ENCODE measurements at places on chromosomes 5 and 9. TPM values are rescaled to one million over a fixed set of nuclear protein-coding genes. Genes with fewer than 3 reads are reported as not detected.
A peak's percentile ranks its signal among the peaks of the same experiment; 100 is the strongest.

Gene ASPN
- not detected for total RNA-seq

Gene LARP1
- total RNA-seq, result 67.6 TPM

Gene TAF7
- total RNA-seq, result 67.6 TPM

Gene CATSPER3
- 0.11 TPM for total RNA-seq

Gene CAMK4
- total RNA-seq, result 0.52 TPM

Gene PCDHB12
- 3.6 TPM for total RNA-seq

Gene PHF24
- total RNA-seq, result not detected

Gene F12
- 3.6 TPM for total RNA-seq

Gene FBXL7
- 6.2 TPM for total RNA-seq

DNA sequence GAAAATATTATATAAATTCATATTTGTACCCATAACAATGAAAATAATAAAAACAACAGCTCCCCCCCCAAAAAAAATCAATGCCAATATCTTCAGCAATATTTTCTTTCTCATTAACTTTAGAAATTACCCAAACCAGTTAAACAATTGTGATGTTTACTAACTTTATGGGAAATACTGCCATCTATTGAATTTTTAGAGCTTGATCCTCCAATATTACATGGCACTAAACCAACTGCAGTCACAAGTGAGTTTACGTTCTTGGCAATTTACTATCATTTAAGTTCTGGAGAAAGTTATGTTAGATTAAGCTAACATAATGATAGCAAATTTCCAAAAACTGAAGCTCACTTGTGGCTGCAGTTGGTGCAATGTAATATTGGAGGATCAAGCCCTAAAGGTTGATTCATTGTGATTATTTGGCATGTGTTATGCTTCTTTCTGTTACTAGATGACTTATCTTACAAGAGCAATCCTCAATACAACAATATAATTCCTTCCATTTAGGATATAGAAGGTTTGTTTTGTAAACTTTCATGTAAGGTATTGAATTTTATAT, 379.5 kb downstream of the CDH18 start:
- DNase-seq, result no peak

DNA sequence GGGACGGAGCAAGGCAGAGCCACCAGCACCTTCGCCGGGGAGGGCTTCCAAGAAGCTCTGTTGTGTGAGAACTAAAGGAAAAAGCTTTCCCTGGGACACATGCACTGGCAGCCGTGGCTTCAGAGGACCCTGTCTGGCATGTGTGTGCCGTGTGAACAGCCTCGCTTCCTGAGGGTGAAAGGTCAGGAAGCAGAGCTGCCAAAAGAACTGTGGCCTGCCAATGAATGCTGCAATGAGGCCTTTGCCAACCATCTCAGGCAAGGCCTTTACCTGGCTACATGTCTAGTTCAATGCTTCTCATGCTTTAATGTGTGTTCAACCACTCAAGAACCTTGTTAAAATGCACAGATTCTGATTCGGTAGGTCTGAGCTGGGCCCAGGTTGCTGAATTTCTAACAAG, 53.5 kb downstream of the NIPSNAP3B start:
- no peak for DNase-seq

DNA sequence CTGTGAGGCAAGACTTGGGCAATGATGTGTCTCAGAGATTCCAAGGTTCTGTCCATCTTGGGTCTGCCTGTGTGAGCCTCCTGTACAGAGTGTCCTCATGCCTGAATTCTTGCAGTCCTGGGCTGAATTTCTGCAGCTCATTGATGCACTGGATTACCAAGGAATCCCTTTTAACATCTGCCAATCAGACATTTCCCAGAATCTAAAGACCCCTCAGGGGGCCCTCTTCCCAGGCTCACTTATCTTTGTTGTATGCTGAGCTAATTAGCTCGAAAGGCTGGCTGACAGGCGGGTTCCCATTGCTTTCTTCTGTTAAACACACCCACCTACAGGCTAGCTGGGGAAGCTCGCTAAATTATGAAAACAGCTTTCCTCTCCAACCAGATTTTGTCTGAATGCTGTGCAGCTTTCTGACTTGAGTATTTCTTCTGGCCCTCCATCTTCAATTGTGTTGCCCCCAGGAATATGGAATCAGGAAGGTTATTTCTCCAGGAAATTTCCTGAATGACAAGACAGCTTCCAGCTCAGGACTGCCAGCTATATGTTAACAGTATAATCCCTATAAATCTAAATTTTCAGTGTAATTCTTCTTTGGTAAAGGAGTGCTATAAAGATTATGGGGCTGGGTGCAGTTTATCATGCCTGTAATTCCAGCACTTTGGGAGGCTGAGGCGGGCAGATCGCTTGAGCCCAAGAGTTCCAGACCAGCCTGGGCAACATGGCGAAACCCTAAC, at the start of gene LIX1:
LIX1 (minus strand) TSS at position 91 of the 734 bp plus-strand sequence; CDS start at position 56, 35 bp downstream.
- peak; percentile 34 for DNase-seq

DNA sequence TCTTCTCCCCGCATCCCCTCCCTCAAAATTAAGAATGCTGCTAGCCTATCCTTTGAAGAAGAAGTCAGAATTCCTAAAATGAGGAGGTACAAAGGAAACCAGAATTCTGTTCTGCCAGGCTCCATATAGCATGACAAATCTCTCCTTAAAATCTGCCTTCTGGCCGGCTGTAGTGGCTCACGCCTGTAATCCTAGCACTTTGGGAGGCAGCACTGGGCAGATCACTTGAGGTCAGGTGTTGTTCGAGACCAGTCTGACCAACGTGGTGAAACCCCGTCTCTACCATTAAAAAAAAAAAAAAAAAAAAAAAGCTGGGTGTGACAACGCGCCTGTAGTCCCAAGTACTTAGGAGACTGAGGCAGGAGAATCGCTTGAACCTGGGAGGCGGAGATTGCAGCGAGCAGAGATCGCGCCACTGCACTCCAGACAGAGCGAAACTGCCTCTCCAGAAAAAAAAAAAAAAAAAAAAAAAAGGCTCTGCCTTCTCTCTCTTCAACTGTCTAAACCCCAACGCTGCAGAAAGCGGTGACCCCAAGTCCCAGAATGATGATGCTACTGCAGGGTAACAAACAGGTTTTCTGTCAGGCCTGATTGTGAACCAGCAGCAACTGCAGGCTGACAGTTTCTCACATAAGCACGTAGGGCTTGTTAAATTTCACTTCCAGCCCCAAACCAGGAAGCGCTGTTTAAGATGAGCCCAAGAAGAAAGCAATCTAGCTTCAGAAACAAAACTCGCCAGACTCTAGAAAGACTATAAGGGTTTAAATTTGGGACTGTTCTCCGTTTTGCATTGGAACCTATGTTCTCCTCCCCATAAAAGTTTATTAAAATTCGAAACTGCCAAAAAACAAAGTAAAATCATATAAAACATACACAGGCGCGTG, 963 bp upstream of the CAST start:
- DNase-seq, result peak; percentile 67

DNA sequence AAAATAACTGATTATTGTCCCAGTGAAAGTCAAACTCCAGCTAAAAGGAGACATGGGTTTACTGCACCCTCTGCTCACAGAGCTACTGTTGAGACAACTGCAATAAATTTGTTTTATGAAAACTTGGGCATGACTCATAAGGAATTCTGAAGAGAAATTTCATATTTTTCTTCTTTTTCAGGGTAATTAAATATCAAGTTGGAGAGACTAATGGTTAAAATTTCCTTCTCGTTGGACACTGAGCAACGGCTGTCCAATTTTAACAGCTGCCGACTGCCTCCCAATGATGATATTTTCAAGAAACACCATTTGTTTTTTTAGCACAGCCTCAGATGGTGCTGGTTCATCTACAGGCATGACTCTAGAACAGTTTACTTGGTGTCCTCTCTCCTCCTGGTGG, 259.2 kb upstream of the RGMB start:
- DNase-seq, result peak; percentile 96

- DNase-seq, result no peak
These were observed 119.9 kb upstream of the ANKRD55 start for GRCh38 chr5:56352808-56353590.

DNA sequence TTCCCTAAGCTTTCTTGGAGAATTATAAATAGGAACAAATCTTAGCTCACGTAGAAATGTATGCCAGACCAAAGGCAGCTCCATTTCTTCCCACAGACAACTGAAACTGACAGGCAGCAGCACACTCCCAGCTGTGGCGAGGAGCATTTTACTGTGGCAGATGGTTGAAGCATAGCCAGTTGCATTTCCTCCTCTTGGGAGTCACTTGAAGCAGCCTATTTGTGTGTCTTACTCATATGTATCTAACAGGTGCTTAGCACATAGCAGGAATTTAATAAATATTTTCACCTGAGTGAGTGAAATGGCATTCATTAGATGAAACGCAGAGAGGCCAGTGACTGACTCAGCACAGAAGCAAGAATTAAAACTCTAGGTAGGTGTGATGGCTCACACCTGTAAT, 12.3 kb upstream of the MTMR12 start:
- peak; percentile 86 for DNase-seq

GRCh38 chr5:39652036-39652435, 227.3 kb upstream of the DAB2 start:
- DNase-seq, result no peak

DNA sequence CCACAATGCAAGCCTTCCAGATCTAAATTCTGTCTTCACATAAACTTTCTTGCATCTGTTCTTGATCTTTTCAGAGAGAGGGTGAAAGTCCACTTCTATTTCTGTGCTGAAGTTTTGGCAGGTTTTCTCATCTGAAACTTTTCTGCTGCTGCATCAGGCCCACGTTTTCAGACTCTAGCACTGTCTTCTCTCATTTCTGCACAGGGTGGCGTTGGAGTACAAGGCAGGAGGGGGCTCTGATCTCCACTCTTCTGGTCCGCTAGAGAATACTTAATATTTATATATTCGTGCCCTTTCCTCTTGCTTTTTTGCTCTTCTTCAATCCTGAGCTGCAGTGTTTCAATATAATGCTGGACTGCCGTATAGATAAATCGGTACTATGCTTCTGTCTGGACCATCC, 204.0 kb upstream of the PRDM9 start:
- DNase-seq, result no peak

- DNase-seq, result no peak
These were observed 221.7 kb downstream of the SMARCA2 start for GRCh38 chr9:2236850-2237249.

GRCh38 chr5:33332804-33333203, 108.0 kb upstream of the TARS1 start:
- no peak for DNase-seq
